Heart right ventricle (tissue), 16 donors: ENCODE measurements at places on chromosomes 3 and 15. TPM values are rescaled to one million over a fixed set of nuclear protein-coding genes. Genes with fewer than 3 reads are reported as not detected.

The TMEM266 gene
- total RNA-seq = 0.13 TPM

The TAGLN3 gene
- not detected for total RNA-seq

The EFCAB12 gene
- total RNA-seq = not detected

The SNX4 gene
- total RNA-seq = 16.8 TPM

The GABRR3 gene
- total RNA-seq = not detected
